GM23338 (cell line): ENCODE measurements at places on chromosomes 4 and X. TPM values are rescaled to one million over a fixed set of nuclear protein-coding genes. Genes with fewer than 3 reads are reported as not detected.

The GC gene
- 0.21 TPM in 1 of 2 replicates, not detected in the other for total RNA-seq

The LUZP4 gene
- not detected in 2 replicates for total RNA-seq

The HSFX4 gene
- total RNA-seq = not detected in 2 replicates

The SLC49A3 gene
- total RNA-seq = 2.6 and 3.7 TPM in 2 replicates

The AMOT gene
- total RNA-seq = 3.6 and 5.4 TPM in 2 replicates

The ATP8A1 gene
- total RNA-seq = 28.7 and 66.3 TPM in 2 replicates

The NAA11 gene
- total RNA-seq = not detected in 2 replicates
